Adrenal gland (tissue), 19 donors: ENCODE measurements at places on chromosomes 11 and 22.
A peak's percentile ranks its signal among the peaks of the same experiment; 100 is the strongest.

DNA sequence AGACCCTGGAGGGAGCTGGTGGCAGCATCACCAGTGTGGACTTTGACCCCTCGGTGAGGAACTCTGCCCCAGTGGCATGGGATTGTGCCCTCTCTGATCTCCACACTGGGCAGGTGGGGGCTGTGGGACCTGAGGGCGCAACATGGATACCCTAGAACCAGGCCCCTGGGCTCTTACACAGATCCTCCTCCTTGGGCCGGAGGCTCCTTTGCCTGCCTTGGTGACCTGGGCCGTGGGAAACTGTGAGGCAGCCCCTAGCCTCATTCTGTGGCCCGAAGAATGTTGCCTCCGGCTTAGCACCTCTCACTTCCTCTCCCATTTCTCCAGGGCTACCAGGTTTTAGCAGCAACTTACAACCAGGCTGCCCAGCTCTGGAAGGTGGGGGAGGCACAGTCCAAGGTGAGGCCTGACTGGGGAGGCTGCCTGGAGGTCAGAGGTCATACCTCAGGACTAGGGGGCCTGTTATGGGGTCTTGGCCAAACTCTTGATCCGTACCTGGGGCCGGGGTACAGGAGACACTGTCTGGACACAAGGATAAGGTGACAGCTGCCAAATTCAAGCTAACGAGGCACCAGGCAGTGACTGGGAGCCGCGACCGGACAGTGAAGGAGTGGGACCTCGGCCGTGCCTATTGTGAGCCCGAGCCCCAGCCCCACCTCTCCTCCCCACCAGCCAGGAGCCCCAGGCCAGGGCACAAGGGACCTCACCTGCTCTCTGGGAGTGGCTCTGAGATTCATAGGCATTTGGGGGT lies 12.2 kb downstream of the ATG16L2 start:
- no peak for DNase-seq

DNA sequence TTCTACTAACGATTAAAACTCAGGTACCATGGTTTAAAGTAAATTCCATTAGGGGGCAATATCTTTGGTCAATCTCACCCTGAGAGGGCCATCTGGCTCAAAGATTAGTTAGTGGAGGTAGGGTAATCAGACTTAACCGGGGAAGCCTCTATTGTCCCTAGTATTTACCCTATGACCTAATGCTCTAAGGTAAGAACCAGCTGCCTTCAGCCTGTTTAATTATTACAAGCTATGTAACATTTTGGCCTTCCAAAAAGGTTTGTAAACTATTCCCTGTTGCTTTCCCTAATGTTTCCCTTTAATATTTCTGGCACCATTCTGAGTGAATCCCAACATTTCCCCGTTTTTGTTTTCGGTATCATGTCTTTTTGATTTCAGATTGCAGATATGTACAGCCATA lies 15.1 kb upstream of the GLYATL1 start:
- no peak for DNase-seq

GRCh38 chr11:66311470-66311964 lies 5.3 kb downstream of the CD248 start:
- DNase-seq = no peak

- DNase-seq = no peak
Measured at GRCh38 chr22:38220163-38220562, 18.4 kb downstream of the MAFF start.

GRCh38 chr11:19802773-19803293 lies 90.2 kb downstream of the NAV2 start:
- no peak for DNase-seq

- DNase-seq = no peak
Measured at GRCh38 chr11:60768202-60768601, 11.5 kb downstream of the MS4A15 start.

GRCh38 chr11:69380921-69381581 lies 87.1 kb downstream of the MYEOV start:
- DNase-seq = no peak

GRCh38 chr11:3823303-3823702 lies 14.9 kb downstream of the PGAP2 start:
- DNase-seq = peak; percentile 57

- DNase-seq = no peak
Measured at GRCh38 chr11:87110443-87111131, 72.9 kb downstream of the TMEM135 start.

DNA sequence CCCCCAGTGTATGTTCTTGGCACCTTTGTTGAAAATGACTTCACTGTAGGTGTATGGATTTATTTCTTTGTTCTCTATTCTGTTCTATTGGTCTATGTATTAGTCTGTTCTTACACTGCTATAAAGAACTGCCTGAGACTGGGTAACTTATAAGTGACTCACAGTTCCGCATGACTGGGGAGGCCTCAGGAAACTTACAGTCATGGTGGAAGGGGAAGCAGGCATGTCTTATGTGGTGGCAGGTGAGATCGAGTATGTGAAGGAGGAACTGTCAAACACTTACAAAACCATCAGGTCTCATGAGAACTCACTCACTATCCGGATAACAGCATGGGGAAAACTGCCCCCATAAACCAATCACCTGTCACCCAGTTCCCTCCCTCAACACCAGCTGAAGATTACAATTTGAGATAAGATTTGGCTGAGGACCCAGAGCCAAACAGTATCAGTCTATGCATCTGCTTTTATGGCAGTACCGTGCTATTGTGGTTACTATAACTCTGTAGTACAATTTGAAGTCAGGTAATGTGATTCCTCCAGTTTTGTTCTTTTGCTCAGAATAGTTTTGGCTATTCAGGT lies 836.2 kb downstream of the DLG2 start:
- no peak for DNase-seq

DNA sequence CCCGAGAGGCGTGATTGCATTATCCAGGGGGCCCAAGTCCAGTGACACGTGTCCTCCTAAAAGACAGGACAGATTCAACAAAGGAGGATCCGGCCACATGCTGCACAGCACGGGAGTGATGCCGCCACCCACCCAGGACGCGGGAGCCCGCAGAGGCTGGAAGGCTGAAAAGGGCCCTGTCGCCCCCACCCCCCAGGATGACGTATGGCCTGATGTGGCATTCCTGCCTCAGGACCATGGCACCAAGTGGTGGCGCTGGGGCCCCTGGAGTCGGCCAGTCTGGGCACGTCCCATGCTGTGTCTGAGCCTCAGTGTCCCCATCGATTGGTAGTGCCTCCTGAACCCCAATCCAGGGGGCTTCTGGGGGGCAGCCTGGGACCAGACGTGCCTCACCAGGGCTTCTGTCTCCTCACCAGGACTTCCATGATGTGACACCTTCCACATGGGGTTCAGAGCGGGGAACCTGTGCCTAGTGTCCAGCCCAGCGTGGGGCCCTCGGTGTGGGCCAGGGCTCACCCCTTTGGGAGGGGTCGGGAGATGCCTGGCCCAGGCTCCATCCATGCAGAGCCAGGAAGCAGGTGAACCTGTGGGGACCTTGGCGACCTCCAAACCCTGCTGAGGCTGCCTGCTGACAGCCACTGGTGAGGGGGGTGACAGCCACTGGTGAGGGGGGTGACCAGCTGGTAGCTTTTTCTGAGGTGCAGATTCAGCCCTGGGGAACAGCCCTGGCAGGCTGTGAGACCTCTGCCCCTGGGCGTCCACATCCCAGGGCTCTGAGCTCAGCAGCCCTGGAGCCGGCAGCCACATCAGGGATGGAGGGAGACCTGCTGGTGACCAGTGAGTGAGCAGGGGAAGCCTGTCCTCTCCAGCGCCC lies 75.3 kb downstream of the KCNQ1 start:
- peak; percentile 10 for DNase-seq

DNA sequence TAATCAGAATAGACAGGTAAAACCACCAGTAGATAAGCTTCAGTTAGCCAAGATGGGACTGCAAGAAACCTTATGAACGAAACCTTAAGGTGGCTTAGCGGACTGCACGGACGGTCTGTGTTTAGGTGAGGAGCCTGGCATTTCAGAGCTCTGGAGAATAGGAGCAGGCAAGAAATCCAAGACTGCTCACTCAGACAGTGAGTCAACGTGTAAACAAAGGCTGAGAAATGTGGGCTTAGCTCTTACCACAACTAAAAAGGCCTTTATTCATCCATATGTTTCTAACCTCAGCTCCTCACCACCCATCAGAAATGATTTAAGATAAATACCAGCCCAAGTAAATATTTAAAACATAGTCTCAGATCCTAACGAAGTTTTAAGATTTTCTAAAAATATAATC lies 657.7 kb downstream of the OPCML start:
- no peak for DNase-seq

- DNase-seq = no peak
Measured at GRCh38 chr11:130037881-130038585, 31.7 kb upstream of the APLP2 start.

DNA sequence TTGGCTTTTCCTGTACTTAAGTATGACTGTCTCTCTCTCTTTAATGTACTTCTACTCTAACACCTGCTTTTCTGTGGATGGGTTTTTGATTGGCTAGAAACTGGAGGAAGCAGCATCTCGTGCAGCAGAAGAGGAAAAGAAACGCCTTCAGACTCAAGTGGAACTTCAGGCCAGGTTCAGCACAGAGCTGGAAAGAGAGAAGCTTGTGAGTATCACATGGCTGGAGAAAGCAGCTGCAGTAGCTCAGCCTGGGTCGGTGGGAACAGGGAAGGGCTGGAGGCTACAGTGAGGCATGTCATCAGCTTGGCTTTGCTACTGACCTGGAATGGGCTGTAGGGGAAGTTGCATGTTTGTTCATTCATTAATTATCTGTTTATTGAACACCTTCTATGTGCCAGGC lies 74.2 kb downstream of the SWAP70 start:
- DNase-seq = peak; percentile 32

DNA sequence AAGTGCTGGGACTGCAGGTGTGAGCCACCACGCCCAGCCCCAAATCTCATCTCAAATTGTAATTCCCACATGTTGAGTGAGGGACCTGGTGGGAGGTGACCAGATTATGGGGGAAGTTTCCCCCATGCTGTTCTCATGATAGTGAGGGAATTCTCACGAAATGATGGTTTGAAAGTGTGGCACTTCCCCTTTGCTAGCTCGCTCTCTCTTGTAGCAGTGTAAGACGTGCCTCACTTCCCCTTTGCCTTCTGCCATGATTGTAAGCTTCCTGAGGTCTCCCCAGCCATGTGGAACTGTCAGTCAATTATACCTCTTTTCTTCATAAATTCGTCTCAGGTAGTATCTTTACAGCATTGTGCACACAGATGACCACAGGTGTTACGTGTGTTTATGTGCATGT lies 357.8 kb downstream of the CADM1 start:
- no peak for DNase-seq

GRCh38 chr11:134341805-134342571 lies 10.2 kb downstream of the GLB1L2 start:
- DNase-seq = no peak

DNA sequence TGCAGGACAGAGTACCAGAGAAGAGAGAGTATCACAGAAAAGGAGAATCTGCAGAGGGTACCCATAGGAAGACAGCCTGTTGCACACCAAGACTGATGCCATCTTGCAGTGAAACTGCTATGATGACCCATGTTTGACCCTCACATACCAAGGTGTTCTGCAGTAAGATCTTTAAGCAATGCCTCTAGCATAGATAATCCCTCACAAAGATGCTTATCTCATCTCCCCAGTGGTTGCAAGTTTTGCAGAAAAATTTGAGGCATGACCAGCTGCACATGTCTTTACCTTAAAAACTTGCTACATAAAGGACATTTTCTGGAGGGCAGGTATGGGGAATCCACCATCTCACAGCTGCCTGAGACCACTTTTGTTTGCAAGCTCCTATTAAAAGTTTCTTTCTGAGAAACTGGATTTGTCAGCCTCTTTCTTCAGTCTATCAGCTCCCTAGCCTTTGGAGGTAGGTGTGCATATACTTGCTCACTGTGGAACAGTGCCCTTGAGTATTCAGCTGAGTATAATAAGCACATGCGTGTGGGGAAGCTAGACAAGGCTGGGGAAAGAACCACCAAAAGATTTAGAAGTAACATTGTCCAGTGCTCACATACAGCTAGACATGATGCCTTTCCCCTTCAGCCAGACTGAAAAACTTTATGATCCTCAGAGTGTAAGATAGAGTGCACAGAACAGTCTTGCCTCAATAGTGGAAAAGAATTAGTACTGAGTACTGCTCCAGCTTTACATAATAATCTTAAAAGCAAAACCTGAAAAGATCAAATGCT lies 100.3 kb upstream of the TEAD1 start:
- no peak for DNase-seq

DNA sequence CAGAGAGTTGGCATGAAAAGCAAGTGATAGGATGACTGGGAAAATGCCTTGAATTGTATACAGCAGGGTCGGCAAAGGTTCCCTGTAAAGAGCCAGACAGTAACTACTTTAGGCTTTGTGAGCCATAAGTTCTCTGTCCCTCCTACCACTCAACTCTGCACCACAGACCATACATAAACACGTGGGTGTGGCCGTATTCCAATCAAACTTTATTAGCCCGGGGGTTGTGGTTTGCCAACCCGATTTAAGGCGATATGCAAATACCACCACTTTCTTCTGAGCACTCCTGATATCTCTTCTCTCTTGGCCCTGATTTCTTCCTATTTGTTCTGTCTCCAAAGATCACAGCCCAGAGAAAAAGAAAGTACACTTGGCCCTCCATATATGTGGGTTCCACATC lies 87.5 kb downstream of the MN1 start:
- DNase-seq = no peak

GRCh38 chr11:29879560-29879959 lies 137.3 kb downstream of the KCNA4 start:
- no peak for DNase-seq

DNA sequence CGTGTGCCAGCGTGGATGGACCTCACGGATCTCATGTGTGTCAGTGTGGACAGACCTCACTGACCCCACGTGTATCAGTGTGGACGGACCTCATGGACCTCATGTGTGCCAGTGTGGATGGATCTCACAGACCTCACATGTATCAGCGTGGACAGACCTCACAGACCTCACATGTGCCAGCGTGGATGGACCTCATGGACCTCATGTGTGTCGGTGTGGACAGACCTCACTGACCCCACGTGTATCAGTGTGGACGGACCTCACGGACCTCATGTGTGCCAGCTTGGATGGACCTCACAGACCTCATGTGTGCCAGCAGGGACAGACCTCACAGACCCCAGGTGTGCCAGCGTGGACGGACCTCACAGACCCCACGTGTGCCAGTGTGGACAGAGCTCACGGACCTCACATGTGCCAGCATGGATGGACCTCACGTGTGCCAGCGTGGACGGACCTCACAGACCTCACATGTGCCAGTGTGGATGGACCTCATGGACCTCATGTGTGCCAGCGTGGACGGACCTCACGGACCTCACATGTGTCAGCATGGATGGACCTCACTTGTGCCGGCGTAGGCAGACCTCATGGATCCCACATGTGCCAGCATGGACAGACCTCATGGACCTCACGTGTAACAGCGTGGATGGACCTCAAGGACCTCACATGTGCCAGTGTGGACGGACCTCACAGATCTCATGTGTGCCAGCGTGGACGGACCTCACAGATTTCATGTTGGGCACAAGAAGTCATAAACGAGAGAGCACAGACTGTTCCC lies 18.2 kb downstream of the TTLL8 start:
- DNase-seq = no peak

GRCh38 chr11:12249590-12250260 lies 127.6 kb upstream of the PARVA start:
- no peak for DNase-seq

GRCh38 chr22:43828998-43829782 lies 17.1 kb upstream of the EFCAB6 start:
- DNase-seq = no peak
